ENCODE measurements at places on chromosomes 5 and 9.

GRCh38 chr5:79890930-79891249 is 100.2 kb downstream of the MTX3 start:
- DNase-seq, result no peak

DNA sequence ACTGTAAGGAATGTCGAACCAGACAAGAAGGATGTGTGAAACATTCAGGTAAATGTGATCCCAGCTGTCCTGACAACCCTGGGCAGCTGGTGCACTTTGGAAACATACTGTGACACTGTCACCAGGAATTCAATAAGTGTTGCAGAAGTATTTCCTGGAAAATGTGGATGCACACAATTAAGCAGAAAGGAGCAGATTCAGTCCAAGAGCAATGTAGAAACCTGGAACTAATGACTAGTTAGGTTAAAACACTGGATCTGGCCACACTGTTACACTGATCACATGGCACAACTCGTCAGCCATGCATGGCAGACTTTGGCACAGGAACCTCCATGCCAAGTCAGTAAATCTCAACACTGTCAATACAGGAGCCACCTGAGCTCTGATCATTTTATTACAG is 109.0 kb downstream of the FAM174A start:
- DNase-seq, result no peak

GRCh38 chr5:66307647-66308241 is 163.6 kb downstream of the SREK1 start:
- no peak for DNase-seq

GRCh38 chr9:93871286-93871685 is 83.9 kb downstream of the BARX1 start:
- DNase-seq, result no peak

- DNase-seq, result no peak
These were observed 19.8 kb downstream of the IFT74 start for GRCh38 chr9:26975728-26976707.

GRCh38 chr9:107274096-107274495 is 9.0 kb upstream of the RAD23B start:
- no peak for DNase-seq

DNA sequence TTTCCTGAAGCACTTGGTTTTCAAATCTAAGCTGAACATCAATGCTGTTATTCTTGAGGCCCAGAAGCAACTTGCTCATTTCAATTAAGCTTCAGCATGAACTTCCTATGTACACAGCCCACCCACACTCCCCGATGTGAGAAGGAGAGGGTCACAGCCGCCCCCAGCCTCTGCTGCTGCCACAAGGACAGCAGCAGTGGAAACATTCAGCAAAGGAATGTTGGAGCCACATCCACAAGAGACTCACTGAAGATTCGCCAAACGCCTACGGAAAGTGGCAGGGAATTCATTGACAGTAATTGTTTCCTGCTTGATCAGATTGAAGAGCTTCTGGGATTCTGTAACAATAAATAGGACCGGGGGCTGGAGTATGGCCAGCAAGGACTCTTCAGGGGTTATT is 2.9 kb downstream of the TGFBI start:
- no peak for DNase-seq

DNA sequence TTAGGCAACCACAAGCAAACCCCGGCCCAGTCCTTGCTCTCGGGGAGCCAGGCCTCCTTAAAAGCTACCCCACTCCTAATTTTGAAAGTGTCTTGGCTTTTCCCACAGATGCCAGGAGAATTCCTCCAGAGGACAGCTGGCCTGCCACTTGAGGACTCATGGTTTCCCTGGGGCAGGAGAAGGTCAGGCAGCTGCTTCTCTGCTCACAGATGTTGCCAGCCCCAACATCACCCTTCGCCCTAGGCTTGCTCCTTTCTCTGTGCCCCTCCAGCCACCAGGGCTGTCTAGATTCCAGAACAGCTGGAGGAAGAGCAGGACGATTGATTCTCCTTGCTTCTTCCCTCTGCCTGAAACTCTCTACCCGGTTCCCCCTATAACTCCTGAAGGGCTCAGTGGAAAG is 8.5 kb downstream of the GGTA1 start:
- DNase-seq, result no peak

DNA sequence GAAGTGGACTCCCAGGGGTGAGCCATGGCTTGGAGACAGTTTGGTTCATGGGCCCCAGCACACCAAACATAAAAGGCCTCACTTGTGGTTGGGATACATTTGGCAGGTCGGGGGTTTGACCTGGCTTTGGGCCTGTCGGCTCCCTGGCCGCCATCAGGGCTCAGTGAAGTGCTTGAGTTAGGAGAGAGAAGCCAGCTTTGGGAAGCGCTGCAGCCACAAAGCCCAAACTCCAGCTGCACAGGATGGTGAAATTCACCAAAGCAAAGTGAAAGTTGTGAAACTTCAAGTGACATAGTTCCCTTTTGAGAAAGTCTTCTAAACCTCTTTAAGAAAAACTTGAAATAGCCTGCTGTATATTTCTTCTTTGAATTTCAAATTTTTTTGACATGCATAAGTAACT is 27.5 kb downstream of the SLC46A2 start:
- no peak for DNase-seq

DNA sequence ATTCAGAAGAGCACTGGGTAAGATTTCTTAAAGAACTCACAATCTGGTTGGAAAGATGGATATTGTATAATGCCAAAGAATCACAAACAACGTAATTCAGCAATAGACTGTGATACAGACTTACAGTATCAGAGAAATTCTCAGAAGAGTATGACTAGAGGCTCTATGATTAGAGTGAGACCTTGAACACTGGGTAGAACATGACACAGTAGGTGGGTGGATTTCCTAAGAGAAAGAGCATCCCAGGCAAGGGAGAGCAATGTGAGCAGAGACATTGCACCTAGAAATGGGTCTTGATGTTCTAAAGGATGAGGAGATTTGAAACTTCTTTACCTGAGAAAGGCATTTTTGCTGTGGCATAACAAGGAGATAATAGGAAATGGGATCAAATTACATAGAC is 27.3 kb upstream of the CAST start:
- DNase-seq, result no peak
